RPMI8226 (cell line): ENCODE measurements at places on chromosomes 2 and 18.

DNA sequence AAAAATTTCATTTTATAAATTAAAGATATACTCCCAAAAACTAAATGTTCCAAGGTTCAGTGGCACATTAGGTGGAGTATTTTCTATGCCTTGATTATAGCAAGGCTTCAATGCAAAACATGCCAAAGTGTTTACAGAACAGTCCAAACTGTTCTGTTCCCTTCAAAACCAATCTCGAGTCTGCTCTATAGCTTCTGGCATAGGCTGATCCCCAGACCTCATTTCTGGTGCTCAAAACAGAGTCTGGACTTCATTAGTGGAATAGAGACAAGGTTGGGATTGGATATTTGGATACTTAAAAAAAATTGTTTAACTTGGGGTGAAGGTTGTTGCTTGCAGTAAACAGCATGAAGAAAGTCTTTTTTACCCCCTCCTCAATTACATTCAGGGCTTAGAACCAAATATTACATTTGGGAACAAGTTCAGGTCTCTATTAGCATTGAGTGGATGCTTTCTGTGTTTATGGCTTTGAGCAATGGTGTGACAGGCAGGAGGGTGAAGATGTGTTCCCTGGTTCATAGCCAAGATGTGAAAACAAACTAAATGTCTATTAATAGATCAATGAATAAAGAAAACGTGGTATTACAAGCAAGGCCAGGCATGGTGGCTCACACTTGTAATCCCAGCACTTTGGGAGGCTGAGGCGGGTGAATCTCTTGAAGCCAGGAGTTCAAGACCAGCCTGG lies 208.1 kb upstream of the RND3 start:
- DNase-seq = no peak

DNA sequence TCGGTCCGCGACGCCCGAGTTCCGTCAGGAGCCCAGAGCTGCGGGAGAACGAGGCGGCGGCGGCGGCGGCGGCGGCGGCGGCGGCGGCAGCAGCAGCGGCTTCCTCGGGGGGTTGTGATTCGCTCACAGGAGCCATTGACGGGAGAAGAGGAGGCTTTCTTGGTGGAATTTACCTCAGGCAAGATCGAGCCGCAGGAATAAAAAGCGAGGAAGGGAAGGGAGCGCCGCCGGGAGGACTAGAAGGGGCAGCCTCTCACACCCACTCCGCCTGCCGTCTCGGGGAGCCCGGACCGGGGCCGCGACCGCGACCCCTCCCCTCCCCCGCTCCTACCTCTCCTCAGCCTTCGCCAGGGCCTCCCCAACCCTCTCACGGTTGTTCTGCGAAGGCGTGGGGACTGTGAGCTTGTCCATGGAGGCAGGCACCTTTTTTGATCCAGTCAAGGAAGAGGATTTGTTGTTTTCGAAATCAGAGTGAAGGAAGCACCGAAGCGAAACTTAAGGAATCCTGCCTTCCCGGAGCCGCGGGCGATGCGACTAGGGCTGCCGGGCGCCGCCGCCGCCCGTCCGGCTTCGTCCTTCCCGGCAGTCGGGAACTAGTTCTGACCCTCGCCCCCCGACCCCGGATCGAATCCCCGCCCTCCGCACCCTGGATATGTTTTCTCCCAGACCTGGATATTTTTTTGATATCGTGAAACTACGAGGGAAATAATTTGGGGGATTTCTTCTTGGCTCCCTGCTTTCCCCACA lies 506 bp downstream of the BMPR2 start:
- DNase-seq = peak; percentile 59

DNA sequence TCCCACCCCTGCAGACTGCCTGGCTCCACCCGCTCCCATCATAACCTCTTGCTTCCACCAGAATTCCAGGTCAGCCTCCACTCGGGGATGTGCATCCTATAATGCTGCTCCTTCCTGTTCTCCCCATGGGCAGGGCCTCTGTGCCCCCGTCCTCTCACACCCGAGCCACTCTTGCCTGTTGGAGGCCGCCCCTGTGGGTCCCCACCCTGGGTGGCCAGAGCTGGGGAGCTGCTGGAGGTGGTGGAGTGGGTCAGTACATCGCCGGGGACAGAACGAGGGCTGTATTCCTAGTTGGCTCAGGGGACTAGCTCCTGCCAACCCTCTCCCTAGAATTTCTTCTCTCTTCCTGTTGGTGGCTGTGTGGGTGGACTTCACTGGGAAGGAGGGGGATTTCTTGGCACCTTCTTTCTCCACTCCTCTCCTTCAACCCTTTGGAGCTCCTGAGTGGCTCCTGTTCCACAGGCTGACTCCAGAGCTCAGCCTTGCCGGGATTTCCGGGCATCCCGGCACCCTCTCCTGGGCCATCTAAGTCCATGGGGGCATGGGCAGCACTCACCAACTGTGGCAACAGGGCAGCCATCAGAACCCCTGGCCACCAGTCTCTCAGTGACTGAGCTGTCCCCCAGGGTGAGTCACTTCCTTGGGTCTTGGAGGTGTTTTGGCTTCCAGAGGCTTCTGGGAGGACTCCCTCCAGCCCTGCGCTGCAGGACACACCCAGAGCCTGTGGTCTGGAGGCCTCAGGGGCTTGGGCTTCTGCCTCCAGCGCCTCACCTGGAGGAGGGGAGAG lies 88.2 kb upstream of the MCFD2 start:
- no peak for DNase-seq

GRCh38 chr2:205683502-205684367 lies 1.4 kb downstream of the NRP2 start:
- DNase-seq = peak; percentile 29

DNA sequence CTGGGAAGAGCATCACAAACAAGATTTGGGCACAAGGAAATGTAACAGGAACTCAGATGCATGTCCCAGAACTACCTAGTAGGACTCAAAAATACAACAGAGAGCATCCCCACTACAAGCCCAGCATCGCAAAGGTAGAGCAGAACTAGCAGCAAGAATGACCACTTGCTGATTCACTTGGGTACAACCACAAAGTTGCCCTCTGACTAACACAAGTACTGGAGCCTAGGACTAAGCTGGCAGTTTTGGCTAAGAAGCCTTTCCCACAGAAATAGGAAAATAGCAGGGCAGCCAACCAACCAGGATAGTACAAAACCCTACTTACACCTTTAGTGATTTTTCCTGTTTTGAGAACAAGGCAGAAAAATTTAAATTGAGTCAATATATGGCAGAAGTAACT lies 193.8 kb downstream of the PAX3 start:
- DNase-seq = no peak
